ENCODE measurements at places on chromosomes 7 and 10.

GRCh38 chr10:92619368-92619767, 26.4 kb downstream of the KIF11 start:
- DNase-seq: no peak

- DNase-seq: peak; percentile 24
Observed at GRCh38 chr7:152759949-152760853, 649 bp downstream of the ACTR3B start.

- DNase-seq: no peak
Observed at GRCh38 chr10:116840389-116841075, 8.8 kb upstream of the ENO4 start.

DNA sequence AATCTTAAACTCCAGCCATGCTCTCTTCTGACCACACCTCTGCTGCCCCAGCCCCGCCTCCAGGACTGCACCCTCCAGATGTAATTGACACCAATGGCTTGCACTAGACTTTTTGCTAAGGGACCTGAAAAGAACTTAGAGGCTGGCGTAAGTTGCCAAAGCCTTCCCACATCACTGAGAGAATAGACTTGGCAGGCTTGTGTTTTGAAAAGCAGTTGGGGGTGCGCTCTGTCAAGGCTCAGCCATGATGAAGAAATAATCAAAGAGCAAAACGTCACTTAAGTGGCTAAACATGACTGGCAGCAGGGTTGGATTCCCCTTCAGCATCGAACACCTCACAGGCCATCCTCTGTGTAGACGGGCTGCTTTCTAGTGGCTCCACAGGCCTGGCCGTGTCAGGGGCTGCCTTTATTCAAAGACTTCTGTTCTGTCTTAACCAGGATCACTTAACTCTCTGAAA, 195.2 kb upstream of the C7orf33 start:
- no peak for DNase-seq

- peak; percentile 83 for DNase-seq
Observed at GRCh38 chr10:61786728-61787127, 114.8 kb upstream of the ARID5B start.

- DNase-seq: no peak
Observed at GRCh38 chr7:1897076-1897860, 227.2 kb downstream of the ELFN1 start.
